Epithelial cell of proximal tubule (primary cell): ENCODE measurements at places on chromosomes 7 and 10.

GRCh38 chr10:28714401-28715053 lies 37.2 kb downstream of the BAMBI start:
- DNase-seq: no peak

DNA sequence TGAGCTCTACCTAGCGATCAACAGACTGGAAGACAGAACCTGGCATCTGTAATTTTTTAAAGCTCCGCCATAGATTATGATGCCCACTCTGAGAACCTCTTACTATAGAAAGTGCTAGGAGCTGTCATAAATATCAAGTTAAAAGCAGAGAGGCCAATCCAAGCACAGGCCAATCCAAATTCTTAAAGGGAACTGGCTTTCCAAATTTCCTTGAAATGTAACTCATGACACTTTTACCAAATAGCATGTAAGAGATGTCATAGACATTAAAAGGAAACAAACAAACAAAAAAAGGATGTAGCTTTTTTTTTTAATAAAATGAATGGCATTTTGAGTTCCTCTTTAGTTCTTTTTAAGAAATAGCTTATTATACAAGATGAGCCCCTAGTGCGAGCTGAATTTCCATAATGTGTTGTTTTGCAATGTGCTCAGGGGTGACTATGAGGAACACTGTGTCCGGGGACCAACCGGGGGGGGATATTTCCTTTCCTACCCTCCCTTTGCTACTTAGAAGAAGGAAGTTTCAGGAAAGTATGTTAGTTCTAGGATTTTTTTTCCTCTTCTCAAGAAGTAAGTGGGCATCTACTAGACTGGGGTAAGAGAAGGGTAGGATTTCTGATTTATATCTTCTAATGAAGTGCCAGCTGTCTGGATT lies 23.7 kb upstream of the MRC1 start:
- no peak for DNase-seq

DNA sequence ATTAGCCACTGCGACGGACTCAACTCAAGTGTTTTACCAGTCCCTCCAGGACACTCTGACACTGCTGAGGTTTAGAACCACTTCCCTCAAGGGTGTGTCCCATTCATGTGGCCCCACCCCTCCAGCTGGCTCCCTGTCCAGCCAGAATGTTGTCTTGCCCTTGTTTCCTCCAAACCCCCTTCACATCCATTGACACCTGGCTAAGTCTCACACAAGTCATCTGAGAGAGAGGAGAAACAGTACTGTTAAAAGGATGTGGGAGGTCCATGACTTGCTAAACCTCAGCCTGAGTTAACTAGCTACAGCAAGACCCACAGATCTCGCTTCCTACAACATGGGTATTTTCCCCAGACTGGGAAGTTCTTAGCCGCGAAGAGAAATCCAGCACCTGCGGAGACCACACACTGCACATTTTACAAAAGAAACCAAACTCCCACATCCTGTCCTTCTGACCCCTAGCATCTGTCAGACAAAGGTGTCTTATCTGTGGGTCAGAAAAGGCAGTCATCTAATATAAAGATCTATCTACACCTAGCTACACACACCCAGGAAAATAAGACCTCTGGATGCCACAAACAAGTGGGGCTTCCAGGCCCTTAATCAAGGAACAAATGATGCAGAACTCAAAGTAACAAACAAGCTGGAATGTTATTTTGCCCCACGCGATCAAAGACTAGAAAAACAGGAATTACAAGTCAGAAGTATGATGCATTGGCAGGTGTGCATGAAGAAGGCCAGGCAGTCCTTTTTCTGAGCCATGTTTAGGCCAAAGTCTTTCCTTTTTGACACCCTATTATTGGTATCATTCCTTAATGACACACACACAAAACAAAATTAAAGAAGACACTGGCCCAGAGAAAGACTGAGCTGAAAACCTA lies 13.9 kb downstream of the OSBPL3 start:
- DNase-seq: peak; percentile 41

DNA sequence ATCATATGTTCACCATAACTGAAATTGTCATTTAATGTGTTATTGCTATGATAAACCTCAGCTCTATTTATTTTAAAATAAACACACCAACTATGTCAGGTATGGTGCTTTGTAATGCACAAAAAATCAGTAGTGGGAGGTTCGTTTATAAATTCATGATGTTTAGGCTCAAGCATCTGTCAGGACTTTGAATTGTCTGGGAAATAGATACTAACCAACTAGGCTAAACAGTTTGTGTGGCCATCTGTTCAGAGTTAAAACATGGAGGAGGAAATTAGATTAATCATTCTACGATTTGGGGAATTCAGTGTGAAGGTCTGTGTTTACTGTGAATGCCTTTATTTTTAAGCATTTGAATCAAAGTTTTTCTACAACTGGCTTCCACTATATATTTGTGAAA lies 212.6 kb upstream of the FZD8 start:
- DNase-seq: no peak

DNA sequence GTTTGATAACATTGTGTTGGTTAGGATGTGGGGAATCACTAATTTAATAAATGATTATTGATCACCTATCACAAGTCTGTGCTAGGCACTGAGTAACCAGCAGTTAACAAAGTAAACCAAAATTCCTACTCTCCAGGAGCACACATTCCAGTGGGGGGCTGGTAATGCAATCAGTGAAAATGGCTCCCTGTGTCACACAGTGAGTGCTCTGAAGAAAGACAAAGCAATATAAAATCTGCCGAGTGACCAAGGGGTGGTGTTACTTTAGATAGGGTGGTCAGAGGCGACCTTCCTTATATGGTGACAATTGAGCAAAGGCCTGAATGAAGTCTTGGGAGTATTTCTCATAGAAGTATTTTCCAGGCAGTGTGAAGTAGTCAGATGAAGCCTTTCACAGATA lies 13.6 kb upstream of the SMC3 start:
- DNase-seq: no peak

- DNase-seq: no peak
Measured at GRCh38 chr10:51800121-51800520, 100.7 kb upstream of the CSTF2T start.

DNA sequence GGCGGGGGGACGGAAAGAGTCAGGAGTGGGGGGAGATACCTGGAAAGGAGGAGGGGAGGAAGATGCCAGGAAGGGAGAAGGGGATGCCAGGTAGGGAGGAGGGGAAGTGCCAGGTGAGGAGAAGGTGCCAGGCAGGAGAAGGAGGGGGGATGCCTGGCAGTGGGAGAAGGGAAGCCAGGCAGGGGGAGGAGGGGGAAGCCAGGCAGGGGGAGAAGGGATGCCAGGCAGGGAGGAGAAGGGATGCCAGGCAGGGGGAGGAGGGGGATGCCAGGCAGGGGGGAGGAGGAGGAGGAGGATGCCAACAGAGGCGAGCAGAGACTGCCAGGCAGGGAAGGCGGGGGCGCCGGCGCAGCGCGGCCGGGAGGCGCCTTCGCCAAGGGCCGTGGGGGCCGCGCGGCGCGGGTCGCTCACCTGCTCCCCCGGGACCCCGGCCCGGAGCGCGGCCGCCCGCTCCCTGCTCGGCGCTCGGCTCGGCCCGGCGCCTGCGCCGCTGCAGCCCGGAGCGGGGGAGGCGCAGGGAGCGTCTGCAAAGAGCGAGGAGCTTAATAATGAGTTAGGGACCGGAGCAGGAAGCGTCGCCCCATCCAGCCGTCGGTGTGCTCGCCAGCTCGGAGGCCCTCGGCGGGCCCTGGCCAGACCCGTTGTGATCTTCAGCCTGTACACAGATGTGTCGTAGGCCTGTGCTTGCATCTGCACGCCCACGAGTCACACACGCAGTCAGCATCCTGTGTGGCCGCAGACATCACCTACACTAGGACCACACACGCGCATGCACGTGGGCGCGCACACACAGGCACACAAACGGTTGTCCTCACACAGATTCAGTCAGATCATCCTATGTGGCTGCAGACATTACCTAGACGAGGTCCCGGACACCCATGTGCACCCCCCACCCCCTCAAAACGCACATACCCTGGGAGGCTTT lies 28.4 kb upstream of the SMARCD3 start:
- DNase-seq: no peak

DNA sequence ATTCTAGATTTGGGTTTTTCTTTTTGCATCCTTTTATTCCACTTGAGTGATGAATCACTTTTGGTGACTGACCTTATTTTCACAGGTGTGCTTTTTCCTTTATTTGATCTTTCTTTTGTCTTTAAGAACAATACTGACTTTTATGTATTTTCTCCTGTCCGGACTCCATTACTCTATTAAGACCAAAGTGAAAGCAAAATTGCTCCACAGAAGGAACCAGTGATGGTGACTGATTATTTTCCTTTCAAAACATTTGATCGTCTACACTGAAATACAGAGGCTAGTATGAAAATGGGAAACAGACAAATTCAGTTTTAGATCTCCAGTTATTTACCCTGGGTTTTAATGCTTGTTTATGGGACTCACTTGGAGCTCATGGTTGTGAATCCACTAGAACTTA lies 15.5 kb downstream of the EXOC4 start:
- no peak for DNase-seq

DNA sequence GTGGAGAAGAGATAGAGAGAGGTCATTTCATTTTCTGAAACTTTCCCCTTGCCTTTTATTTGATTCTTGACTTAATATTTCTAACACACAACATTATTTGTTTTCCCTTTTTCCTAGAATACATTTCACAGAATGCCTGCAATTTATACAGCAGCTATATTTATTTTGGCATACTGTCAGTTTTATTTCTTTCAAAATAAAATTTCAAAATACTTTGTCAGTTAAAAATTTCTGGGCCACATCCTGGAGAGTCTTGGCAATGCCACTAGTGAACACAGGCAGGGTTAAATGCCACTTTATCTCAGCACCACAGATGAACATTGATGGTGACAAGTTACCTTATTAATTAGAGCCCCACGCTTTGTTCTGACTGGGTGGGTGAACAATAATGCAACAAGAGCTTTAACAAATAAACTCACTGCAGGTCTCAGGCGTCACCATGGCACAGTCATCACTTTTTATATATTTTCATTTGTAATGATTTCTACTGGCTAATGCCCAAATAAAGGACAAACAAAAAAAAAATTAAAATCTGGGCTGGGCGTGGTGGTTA lies 494.0 kb downstream of the KIF20B start:
- DNase-seq: no peak

- no peak for DNase-seq
Measured at GRCh38 chr7:111027396-111027795, 63.5 kb upstream of the LRRN3 start.

- DNase-seq: no peak
Measured at GRCh38 chr7:83159731-83160130, 3.0 kb downstream of the PCLO start.

DNA sequence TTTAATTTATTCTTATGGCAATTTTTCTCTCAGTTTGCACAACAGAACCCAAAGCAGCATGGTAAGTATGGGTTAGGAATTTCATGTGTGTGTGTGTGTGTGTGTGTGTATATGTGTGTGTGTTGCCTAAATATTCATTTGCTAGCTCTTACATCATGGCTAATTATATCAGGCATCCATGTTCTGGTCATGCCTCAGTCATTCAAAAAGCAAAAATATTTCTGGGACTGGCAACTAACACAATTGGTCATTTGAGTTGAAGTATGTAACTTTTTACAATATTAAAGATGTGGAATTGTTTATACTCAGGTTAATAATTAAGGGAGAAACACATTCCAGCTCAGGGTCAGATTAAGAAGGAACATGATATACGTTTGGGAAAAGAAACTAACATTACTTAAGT lies 67.6 kb upstream of the PHYHIPL start:
- peak; percentile 33 for DNase-seq

DNA sequence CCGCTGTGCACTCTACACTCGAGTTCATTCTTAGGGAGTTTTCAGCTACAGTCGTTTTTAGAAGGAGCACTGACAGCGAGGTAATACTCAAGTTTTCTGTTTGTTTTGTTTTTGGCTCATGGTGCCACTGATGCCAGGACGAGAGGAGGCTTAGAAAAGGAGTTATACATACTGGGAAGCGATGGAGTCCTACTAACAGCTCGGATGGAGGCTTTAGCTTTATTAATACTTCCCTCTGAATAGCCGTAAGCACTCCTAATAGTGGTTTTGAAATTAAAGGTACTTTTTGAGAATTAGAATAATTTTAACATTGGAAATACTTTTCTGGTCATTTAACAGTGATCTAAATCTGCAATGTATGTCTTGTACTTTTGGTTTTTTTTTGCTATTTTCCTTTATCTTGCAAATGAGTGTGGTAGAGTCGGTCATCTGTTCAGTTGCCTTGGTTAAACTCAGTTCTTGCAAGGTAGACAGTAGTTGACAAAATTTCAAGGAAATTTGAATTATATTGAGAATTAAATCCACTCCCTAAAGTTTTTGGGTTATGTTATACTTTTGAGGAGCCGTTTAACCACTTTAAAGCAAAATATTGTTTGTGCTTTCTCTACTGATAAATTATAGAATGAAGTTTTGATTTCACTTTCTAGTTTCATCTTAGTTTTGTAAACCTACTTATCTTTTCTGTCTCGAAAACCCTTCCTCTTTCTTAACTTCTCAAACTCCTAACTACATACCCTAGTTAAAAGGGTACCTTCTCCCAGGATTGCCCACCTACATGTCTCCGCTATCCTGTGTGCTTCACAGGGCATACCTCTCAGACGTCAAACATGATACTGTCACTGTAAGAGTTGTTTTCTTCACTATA lies 1.5 kb downstream of the HBP1 start:
- DNase-seq: no peak

DNA sequence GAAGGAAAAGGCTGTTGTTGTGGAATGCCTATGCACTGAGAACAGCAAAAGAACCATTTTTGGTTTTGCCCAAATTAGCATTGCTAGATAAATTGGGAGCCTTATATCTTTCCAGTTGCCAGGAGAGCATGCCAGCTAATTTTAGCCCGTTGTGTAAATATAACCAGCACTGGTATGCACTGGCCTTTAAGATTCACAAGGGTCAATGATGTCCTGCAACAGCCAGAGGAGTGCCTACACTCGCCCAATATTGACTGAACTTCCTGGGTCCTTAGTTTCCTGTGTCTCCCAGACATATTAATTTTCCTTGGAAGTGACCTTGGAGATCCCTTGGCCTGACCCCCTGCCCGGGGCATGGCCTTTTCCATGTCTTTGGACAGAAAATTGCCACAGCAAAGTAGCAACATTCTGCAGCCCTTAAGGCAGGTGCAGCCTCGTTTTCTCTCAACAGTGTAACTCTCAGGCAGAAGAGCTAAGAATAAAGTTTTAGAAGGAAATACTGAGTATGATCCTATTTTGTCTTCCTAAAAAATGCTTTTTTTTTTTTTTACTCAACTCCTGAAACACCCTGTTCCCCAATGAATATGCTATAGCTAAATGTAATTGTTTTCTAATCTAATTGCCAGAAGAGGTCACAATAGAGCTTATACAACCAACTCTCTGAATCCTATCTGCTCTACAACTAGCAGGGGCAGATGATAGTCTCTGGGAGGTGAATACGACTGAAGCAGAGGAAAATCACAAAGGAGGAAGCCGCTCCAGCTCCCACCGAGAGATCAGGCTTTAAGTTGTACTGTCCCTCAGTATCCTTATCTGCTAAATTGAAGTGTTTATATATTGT lies 131.9 kb upstream of the PCGF5 start:
- DNase-seq: no peak

GRCh38 chr7:159115601-159116501 lies 28.8 kb downstream of the VIPR2 start:
- DNase-seq: no peak
